ENCODE measurements at places on chromosomes 5 and 9.

DNA sequence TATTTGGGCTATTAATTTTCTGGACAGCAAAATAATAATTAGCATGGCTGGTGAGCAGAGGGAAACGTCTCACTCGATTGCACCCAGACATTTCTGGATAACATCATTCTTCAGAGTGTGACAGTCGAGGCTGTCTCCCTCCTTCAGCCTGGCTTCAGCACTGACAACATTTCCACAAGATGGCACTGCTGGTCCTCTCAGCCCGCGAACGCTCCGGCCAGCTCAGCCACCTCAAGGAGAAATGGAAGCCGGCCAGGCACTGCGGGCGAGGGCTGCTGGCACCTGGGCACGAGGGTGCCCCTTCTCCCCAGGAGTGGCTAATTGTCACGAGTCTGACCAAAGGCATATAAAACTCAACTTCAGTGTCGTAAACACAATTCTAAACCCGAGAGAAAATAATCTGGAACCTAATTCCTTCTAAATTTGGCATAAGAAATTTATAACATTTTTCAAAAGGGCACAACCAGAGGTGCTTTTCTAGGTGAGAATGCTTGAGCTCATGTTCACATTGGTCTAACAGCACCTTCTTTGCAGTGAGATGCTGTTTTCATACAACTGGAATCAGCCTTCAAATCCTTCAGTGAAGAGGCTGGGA, 65.9 kb downstream of the DAP start:
- DNase-seq, result no peak

GRCh38 chr5:150774145-150774544, 4.4 kb upstream of the SMIM3 start:
- DNase-seq, result no peak

GRCh38 chr9:122948313-122948712, 7.5 kb downstream of the RABGAP1 start:
- no peak for DNase-seq

GRCh38 chr9:115883467-115884329, 269.9 kb upstream of the PAPPA start:
- no peak for DNase-seq

- no peak for DNase-seq
Observed at GRCh38 chr5:885529-885928, 7.1 kb downstream of the BRD9 start.

- no peak for DNase-seq
Observed at GRCh38 chr5:169307646-169308045, 6.7 kb upstream of the SLIT3 start.

DNA sequence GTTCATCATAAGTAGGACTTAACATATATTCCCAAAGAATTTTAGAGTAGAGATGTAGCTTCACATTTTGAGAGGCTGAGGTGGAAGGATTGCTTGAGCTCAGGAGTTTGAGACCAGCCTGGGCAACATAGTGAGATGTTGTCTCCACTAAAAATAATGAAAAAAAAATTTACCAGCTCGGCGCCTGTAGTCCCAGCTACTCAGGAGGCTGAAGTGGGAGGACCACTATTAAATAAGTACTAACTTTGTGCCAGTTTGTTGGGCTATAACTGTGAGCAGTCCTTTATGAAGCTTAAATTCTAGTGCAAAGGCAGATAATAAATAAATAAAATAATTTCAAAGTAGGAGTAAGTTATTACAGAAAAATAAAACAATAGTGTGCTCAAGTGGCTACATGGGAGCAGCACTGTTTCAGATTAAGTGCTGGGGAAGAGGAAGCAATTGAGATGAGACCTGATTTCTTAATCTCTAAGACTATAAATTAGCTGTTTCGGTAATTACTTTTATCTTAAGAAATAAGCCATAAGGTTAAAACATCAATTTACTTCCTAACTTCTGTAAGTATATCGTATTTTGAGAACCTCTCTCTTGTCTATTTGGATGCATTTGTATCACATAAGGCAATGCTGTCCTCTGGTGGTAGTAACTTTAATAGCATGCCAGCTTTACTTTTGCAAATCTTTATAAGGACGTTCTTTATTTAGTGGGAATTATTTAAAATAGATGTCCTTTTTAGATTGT, 98.9 kb downstream of the CSNK1G3 start:
- DNase-seq, result no peak

- no peak for DNase-seq
Observed at GRCh38 chr9:93177676-93178075, 6.3 kb upstream of the WNK2 start.

- DNase-seq, result no peak
Observed at GRCh38 chr9:98539954-98540353, 168.8 kb downstream of the GABBR2 start.

GRCh38 chr9:16192403-16193017, 639.7 kb downstream of the CCDC171 start:
- DNase-seq, result no peak

- no peak for DNase-seq
Observed at GRCh38 chr5:105940181-105940580, 1730.6 kb downstream of the EFNA5 start.

DNA sequence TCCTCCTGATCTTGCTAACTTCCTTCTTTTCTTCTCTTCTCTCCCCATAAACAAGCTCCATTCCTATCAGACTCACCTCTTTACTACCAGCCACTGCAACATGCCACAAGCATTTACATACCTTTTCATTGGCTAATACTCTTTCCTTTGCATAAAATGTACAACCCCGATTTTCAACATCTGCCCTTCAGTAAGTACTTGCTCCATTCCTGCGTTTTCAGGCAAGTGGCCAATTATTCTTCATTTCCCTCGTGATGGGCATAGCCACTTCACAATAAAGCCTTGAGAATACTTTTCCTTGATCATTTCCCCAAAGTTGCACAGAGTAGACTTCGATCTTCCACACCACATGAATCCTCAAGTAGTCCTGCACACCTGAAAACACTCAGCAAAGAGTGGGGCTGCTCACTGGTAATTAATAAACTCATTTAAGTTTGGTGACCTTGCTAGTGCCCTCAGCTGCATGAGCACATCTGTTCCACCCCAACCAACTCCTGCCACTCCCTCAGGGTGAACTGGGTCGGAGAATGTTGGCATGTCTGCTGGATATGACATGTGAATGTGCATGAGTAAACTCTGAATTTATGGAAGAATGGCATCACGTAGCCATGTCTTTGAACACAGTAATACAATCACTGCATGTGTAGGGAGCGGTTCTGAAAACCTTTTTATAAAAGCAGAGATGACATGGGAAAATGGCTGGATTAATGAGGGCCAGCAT, 535.8 kb downstream of the SEMA5A start:
- DNase-seq, result no peak

DNA sequence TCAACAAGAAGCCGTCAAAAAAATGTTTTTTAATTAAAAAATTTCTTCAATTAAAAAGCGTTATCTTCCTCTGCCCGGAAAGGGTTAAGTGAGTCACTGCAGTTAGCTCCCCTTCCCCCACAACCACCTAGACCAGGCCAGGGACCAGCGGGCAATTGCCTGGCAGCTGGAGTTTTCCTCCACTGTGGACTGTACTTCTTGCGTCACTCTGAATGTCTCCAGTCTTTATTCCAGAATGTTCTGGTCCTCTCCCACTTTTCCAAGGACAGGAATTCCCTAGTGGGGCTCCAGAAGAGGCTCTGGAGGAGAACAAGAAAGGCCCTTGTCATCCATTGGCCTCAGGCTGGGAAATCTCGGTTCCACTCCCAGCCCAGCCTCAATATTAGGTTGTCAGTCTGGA, 114.0 kb downstream of the C9orf50 start:
- no peak for DNase-seq

DNA sequence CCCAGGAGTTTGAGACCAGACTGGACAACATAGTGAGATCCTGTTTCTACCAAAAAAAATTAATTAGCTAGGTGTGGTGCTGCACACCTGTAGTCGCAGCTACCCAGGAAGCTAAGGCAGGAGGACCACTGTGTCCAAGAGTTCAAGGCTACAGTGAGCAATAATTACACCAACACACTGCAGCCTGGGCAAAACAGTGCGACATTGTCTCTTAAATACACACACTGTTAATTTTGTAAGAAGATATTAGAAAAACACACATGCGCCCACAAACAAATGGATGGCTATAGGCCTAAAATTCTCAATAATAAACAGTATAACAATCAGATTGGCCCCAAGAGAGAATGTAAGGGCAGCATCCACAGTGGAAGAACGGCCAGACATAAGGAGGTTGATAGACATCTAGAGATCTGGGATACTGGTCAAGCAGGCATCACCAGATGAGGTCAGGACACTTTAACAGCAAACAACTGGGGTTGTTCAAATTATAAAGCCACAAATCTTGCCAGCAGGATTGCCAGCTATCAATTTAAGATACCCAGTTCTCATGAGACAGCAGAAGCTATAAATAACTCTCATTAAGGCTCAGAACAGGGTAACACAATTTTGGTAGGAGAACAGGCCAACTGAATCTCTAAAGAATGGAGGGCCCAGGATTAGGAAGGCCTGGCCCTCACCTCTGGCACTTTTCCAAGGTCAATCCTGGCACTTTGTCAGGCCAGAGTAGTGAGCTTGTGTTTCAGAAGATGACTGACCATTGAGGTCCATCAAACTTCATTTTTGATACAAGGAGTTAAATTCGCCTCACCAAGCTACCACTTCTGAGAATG, 29.5 kb downstream of the GOLPH3 start:
- no peak for DNase-seq

- no peak for DNase-seq
Observed at GRCh38 chr5:10456583-10457420, 15.1 kb downstream of the ROPN1L start.

GRCh38 chr5:141493500-141494422, 4.9 kb downstream of the PCDHGC5 start:
- no peak for DNase-seq

DNA sequence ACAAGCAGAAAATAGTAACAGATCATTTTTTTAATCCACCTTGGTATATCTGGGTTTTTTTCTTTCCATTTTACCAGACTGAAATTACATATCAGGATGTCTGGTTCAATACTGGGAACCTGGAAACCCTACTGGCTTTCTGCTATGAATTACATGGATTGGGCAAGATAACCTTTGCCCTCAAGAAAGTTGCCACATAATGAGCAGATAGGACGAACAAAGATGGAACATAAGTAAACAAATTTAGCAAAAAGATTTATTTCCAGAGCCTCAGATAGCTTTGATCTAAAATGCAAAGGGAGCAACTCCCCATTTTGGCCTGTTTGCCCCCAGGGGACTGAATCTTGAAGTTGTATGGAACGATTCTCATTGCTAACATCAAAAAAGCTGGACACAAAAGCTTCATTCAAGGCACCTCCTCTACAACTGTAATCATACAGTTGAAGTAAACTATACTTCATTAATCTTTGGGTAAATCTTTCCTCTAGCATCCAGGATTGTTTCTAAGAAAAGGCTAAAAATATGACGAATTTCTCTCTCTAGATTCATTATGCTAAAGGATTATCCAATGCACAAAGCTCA, 131.6 kb upstream of the PTGER4 start:
- DNase-seq, result no peak

DNA sequence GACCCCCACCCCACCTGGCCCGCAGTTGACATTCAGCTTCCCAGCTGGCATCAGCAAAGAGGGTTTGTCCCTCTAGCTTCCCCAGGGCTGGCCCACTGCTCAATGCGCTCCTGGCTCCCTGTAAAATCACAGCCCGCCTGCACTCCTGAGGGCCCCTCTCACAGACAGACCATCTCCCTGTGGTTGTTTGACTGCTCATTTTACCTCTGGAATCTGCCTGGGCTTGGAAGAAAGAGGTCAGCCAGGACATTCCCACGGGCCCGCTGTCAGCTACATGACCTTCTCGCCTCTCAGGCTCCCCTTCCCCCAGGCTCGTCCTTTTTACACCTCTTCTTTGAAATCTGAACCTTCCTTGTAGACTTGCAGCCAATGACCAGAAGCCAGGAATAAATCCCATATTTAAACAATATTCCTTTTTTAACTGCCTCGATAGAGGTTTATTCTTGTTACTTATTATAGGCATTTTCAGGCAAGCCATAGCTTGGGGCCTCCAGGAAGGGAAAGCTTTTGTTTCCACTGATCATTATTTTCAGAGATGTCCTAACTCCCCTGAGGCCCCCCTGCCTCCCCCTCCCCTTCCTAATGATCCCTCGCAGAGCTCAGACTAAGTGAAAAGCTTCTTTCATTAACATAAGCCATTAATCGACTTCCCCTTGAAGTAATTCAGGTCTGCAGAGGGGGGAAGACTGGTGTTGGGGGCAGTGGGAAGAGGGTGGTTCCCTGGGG, 76.3 kb upstream of the IQGAP2 start:
- DNase-seq, result no peak

DNA sequence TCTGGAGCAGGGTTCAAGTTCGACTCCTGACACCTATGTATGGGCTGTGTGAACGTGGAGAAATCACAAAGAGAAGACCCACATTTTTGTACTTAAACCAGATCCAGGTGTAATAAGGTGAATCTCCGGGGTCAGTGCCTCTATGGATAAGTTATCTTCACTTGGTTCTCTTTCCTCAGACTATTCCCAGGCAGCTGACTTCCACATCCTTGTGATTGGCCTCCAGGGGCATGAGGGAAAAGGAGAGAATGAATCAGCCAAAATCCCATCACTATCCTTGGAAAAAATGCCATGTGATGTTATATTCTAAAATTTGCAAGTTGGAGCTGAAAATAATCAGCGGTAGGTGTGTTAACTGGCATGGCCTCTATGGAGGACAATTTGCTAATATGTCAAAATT, 37.2 kb downstream of the ZNF622 start:
- DNase-seq, result no peak

- DNase-seq, result no peak
Observed at GRCh38 chr9:92440751-92441046, 16.4 kb upstream of the OMD start.

DNA sequence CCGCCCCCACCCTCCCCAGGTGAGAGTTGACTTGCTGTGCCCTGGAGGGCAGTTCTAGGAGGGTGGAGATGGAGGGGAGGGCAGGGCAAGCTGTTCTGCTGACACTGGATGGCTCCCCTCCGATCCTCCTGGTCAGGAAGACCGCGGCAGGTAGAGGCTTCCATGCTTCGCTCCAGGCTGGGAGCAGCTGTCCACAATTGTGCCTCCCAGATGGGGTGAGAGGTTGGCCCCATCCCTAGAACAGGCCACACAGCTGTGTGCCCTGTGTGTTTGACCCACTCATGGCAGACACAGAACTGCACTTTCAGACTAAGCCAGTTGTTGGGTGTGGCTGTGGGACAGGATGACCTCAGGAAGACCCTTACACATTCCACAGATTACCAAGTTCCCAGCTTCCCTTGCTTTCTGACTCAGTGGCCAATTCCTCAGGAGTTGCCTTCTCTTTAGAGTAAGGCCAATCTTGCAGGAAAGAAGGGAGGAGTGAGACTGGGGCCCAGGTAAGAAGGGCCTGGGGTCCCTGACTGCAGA, 72.1 kb upstream of the HSPA9 start:
- DNase-seq, result no peak

- no peak for DNase-seq
Observed at GRCh38 chr9:110133059-110133458, 74.9 kb downstream of the C9orf152 start.

DNA sequence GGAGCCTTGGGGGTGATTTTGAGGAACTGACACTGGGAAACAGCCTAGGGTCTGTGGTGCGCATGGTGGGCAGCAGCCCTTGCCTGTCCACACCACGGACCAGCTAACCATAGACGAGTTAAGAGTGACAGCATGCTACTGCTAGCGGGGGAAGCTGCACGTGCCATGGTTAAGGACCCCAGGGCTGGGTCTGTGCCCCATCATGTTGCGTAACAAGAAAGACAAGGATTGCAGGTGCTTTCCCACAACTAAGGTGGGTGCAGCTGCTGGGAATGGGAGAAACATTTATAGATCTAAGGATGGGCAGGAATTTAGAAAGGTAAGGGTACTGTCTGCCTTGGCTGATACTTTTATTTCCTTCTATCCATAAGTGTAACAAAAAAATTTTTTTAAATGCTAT, 17.9 kb upstream of the KCNMB1 start:
- no peak for DNase-seq
